Choroid plexus epithelial cell (primary cell): ENCODE measurements at places on chromosomes 3 and 15.

GRCh38 chr15:30919877-30920550 lies 16.3 kb downstream of the FAN1 start:
- no peak for DNase-seq

DNA sequence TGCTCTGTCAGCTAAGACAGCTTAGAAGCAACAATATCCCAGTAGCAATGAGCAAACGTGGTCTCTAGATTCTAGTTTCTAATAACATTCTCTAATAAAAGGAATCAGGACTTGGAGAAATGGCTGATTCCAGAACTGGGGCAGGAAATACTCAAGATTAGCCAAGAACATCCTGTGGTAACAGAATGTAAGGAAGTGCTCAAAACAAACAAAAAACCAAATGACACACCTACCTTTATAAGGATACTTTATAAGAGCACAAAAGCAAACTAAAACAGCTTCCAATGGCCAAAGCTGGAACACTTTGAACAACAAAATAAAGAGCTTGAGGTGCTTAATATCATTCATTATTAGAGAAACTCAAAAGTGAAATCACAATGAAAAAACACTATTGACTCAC lies 33.1 kb upstream of the EIF5A2 start:
- DNase-seq = peak; percentile 24

DNA sequence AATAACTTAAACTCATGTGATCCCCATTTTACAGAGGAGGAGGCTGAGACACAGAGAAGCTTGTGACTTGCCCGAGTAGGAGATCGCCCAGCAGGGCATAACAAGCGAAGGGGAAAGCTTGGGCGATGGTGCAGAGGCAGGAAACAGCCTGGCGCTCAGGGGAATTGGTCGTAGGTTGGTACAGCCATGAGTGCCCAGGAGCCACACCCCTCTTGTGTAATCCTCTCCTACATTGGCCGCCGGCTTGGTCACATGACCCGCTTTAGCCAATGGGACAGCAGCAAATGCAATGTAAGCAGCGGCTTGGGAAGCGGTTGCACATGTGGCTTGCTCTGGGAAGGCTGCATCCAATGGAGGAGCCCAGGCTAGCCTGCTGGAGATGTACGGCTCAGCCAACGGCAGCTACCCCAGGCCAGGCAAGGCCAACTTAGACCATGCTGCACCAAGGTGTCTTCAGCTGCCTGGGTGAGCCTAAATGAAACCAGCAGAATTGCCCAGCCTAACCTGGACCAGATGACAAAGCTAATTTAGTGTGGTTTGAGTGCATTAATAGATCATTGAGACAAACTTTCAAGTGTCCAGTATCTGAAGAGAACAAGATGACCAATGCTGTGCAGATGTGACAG lies 50.3 kb upstream of the SLC6A6 start:
- no peak for DNase-seq

GRCh38 chr15:31503758-31504461 lies 177.3 kb downstream of the KLF13 start:
- DNase-seq = no peak

DNA sequence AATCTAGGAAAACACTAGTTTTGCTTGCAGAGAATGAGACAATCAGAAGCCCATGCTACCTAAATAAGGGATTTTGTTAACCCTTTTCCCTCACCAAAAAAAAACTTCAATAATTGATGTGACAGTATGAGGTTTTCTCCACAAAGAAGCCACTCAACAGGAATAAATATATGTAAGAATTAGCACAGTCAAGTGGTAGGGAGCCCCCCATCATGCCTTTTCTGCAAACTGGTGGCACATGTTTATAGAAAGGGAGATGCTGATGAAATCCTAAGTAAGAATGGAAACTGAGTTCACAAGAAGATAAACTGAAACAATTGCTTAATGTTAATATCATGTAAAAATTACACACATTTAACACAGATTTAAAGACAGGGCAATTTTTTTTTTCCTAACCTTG lies 51.0 kb downstream of the PHC3 start:
- no peak for DNase-seq

- DNase-seq = no peak
These were observed 143.1 kb upstream of the KCNMB2 start for GRCh38 chr3:178393146-178393545.

GRCh38 chr3:171328419-171329082 lies 131.7 kb downstream of the TNIK start:
- peak; percentile 34 for DNase-seq

- no peak for DNase-seq
These were observed 35.6 kb downstream of the SMAD3 start for GRCh38 chr15:67100801-67101581.

- DNase-seq = no peak
These were observed 16.5 kb upstream of the GLCE start for GRCh38 chr15:69143756-69144436.

GRCh38 chr3:120349855-120350125 lies 636 bp upstream of the LRRC58 start:
- DNase-seq = no peak

GRCh38 chr15:101104141-101104540 lies 147.7 kb downstream of the CHSY1 start:
- DNase-seq = no peak

DNA sequence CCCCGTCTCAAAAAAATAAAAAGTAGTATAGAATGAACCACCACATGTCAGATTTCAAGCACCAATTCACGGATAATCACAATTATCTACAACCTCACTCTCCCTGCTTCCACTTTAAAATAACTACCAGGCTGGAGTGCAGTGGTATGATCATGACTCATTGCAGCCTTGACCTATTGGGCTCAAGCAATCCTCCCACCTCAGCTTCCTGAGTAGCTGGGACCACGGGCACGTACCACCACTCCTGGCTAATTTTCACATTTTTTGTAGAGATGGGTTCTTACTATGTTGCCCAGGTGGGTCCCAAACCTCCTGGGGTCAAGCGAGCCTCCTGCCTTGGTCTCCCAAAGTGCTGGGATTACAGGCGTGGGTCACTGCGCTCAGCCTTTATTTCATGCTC lies 38.1 kb upstream of the LDHAL6B start:
- DNase-seq = peak; percentile 80

DNA sequence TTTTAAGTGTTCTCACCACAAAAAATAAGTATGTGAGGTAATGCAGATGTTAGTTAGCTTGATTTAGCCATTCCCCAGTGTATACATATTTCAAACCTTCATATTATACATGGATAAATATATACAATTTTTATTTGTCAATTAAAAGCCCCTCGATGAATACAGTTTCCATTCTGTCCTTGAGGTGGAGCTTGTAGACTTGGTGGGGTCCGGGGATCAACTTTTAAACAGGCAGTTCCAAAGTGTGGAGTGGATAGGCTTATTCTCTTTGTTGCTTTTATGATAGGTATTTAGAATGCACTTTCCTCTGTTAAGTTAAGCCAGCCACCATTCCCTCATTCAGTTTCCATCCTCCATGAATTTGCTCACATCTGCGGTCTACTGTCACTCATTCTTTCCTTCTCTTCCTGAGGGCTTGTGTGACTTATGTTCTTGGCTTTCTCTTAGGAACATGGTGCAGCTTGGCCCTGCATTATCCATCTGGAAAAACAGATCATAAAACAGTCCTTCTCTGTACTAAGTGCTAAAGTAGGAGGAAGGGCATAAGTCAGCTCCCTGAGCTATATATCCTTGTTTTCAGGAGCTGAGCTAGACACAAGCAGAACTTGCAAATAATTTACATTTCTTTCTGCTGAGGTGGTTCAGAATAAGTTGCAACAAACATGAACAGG lies 149.1 kb downstream of the NFKBIZ start:
- no peak for DNase-seq

GRCh38 chr15:39622660-39623516 lies 42.0 kb downstream of the THBS1 start:
- DNase-seq = no peak

DNA sequence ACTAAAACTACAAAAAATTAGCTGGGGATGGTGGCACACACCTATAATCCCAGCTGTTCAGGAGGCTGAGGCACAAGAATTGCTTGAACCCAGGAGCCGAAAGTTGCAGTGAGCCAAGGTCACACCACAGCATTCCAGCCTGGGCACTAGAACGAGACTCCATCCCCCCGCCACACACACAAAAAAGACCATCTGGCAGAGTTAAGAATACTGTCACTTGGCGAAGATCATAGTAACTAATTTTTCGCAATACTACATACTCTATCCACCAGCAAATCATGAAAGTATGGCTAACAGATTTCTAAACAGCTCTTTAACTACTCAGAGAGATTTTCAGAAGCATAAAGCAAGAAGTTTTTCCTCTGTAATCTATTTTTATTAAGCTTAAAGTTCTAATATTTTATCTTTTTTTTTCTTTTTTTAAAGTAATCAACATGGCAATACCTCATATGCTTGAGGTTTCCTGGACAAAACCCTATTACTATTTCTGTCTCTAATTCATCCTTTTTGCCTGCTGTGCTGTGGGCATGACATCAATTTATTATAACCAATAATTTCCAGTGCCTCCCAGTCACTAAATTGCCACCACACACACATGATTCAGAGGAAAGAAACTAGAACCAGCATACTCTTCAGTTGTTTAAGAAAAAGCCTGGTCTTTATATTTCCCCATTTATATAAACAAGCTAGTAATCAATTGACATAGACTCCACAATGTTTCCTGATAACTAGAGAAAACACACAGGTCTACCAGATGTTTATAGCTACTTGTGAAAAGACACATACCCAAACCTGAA lies 46.9 kb downstream of the CHSY1 start:
- peak; percentile 40 for DNase-seq

DNA sequence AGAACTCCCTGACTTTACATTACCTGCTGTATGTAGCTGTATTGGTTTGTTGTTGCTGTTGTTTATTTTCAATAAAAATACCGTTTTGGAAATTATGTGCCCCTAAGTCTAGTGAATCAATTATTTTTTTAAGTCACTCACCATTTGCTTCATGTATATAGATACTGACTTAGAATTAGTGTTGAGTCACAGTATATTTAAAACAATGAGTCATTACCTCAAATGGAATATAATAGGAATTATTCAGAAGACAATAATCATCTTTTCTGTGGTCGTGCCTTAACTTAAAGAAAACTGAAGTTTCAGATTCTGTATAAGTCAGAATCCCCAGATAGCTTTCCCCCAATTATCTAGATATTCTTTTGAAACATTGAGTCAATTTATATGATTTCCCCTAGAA lies 21.0 kb upstream of the ALDH1A2 start:
- peak; percentile 6 for DNase-seq

- DNase-seq = no peak
These were observed 424.0 kb upstream of the C2CD4B start for GRCh38 chr15:62588938-62589670.

- DNase-seq = no peak
These were observed 158.9 kb downstream of the FOXB1 start for GRCh38 chr15:60162968-60163355.

GRCh38 chr15:37638116-37638515 lies 296.3 kb upstream of the TMCO5A start:
- DNase-seq = no peak

GRCh38 chr3:150755902-150756301 lies 7.1 kb downstream of the SIAH2 start:
- DNase-seq = no peak

GRCh38 chr15:100911086-100911485 lies 8.1 kb upstream of the LRRK1 start:
- no peak for DNase-seq

GRCh38 chr15:63982381-63982854 lies 63.9 kb downstream of the DAPK2 start:
- no peak for DNase-seq

DNA sequence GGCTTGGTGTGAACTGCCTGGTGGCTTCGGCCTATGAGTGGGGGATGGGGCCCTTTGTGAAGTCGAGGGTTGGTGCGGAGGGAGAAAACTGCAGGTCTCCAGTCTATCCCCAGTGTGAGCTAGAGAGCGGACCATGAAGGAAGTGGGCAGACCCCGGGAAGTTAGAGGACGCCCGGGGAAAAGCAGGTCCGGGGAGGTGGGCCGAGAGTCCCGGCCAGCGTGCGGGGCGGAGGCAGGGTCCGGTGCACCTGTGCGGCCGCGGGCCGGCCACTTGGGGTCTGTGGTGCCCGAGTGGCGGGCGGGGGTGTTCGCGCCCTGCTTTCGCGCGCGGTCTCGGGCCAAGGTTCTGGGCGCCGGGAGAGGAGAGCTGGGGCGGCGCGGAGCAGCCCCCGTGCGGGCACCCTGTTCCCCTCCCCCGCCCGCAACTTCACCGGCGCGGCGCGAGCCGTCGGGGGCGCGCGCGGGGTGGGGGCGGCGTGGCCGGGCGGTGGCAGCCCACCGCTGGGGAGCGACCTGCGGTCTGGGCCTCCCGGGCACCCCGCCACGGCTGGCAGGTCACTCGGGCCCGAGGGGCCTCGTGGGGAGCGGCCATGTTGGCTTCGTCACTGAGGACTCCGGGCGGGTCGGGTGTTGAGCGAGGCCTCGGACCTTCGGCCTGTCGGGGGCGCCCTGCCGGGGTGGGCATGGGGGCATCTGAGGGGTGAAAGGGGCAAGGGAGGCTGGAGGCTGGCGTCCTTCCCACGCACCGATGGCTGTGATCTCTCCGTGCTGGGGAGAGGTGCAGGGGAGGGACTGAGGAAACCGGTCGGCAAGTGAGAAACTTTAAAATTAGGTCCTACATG lies 4.8 kb downstream of the UBE2E1 start:
- DNase-seq = peak; percentile 30

GRCh38 chr3:172972067-172972466 lies 169.0 kb downstream of the SPATA16 start:
- no peak for DNase-seq

GRCh38 chr3:52537726-52538421 lies 1.5 kb downstream of the UQCC5 start:
- no peak for DNase-seq
